HT1080 (cell line): ENCODE measurements at places on chromosomes 11 and 22.
A peak's percentile ranks its signal among the peaks of the same experiment; 100 is the strongest.

DNA sequence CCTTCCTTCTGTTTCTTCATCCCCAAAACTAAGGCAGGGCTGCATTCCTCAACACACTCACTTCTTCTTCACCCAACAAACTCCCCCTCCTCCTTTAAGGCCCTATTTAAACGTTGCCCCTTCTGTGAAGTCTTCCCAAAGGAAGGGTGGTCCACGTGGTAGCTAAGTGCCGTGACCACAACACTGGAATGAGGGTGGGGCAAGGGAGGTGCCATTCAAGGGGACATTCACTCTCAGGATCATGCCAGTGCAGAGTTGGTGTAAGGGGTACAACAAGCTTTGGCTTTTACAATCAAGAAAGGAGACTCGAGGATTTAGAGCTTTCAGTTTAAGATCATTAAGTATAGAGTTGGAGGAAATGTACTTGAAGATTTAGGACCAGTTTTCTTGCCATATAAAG, 8.0 kb upstream of the MS4A10 start:
- DNase-seq = no peak

DNA sequence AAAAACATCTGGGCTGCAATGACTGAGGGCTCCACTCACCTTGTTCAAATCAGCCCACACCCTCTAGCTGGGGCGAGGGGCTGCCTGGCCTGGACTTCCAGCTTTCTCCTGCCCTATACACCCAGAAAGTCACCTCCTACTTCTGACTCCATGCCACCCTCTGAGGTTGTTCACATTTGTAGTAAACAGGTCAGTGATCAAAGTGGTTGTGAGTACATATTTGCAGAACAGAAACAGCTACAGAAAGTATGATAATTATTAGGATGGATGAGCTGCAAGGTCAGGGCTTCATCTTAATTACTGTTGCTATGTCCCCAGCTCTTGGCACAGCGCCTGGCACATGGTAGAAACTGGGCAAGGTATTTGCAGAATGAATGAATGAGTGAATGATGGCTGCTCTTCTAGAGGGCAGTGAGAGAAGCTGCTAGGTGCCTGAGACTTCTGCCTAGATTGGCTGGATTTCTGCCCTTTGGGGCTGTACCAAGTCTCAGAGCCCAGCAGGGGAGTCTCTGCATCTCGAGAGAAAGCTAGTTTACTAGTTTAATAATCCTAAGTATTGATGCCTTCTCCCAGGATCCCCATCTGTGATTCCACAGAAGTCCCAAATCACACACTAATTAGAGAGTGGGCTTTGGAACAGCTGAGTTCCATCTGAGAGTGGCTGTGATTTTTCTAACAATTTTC, 36.0 kb downstream of the SYT13 start:
- DNase-seq = no peak

DNA sequence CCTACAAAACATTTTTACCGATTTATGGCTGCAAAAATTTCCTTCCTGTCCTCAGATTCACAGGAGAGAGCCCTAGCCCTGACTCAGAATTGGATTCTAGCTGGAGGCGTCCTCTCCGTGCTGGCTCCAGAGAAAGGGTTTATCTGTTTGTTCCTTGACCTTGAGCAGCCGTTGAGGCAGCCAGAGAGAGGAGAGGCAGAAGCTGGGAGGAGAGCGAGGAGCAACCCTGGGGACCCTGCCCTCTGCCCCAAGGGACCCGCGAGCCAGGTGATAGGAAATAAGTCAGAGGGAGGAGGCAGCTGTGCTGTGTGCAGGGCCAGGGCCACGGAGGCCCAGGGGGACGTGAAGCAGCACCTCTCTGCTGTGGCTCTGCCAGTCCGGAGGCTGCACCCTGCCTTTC, 75.6 kb downstream of the IGLL1 start:
- DNase-seq = no peak

GRCh38 chr11:126029805-126030204, 32.9 kb downstream of the CDON start:
- DNase-seq = no peak

- DNase-seq = no peak
Measured at GRCh38 chr11:35183326-35183925, 44.5 kb downstream of the CD44 start.

GRCh38 chr11:2222451-2222850, 47.9 kb downstream of the ASCL2 start:
- DNase-seq = no peak

GRCh38 chr11:46745328-46745727, 26.3 kb downstream of the F2 start:
- DNase-seq = no peak

DNA sequence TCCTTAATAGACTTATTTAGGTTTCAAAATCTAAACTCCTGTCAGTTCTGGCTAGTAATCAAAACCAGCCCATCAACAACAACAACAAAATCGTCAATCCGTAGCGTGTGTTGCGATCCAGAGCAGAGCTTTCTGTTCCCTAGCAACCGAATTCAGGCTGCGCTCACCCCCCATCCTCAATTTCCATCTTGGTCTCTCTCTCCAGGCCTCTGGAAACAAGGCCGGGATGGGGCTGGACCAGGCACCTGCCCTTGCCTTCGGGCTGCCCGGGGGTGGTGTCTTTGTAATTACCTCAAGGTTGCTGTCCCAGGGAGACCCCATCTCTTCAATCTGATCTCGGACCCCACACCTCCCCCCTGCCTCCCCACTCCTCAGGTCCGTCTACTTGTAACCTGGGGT, 1341.5 kb downstream of the BRD1 start:
- DNase-seq = no peak

GRCh38 chr11:68333173-68333572, 20.8 kb downstream of the LRP5 start:
- no peak for DNase-seq

DNA sequence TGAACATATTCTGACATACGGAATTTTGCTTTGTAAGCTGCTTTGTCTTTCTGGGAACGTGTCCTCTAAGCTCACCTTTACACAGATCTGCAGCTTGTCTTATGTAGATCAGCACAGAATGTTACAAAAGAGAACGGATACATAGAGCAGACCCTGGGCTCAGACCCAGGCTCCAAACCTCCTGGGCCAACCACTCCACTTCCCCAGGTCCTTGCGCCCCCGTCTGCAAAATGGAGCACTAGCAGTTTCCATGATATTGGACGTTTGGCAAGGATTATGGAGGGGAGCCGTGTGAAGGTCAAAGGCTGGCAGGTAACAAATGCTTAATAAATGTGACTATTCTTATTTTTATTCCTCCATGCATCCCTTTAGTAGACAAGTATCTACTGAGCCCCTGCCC, 358.4 kb downstream of the CTTN start:
- no peak for DNase-seq

DNA sequence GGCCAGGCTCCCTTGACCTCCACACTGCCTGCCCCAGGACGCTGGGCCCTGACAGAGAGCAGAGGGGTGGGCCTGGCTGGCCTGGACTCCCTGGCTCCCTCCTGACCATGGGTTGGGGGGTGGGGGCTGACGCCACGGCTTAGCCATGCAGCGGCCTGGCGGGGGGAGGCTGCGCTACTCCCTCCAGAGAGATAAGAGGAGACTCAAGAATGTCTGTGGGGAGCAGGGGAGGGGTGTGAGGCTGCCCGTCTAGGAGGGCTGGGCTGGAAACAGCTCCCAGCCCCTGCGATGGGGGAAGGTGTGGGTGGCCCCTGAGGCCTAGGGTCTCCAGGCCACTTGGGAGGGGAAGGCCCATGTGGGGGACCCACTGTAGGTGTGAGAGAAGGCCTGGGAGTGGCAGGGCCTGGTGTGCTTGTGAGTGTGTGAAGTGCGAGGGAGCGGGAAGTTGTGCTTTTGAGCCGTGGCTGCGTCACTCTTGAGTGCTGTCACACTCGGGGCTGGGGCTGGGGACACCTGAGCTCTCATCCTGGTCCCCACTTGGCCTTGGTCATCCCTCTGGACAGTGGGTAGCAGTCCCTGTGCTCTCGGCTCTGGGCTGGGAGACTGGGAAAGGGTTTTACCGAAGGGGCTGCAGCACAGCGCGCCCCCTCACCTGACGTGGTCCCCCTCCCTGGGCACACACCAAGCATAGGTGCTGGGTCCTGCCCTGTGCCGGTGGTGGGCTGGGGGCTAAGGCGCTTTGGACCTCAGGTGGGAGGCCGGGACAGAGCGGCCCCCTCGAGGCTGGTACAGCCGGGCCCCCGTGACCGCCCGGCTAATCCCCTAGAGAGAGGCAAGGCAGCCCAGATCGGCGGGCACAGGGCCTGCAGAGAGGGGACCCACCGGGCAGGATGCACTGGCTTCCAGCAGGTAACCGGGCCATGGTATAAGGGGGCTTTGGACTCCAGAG, 2.4 kb downstream of the MYRF start:
- no peak for DNase-seq

DNA sequence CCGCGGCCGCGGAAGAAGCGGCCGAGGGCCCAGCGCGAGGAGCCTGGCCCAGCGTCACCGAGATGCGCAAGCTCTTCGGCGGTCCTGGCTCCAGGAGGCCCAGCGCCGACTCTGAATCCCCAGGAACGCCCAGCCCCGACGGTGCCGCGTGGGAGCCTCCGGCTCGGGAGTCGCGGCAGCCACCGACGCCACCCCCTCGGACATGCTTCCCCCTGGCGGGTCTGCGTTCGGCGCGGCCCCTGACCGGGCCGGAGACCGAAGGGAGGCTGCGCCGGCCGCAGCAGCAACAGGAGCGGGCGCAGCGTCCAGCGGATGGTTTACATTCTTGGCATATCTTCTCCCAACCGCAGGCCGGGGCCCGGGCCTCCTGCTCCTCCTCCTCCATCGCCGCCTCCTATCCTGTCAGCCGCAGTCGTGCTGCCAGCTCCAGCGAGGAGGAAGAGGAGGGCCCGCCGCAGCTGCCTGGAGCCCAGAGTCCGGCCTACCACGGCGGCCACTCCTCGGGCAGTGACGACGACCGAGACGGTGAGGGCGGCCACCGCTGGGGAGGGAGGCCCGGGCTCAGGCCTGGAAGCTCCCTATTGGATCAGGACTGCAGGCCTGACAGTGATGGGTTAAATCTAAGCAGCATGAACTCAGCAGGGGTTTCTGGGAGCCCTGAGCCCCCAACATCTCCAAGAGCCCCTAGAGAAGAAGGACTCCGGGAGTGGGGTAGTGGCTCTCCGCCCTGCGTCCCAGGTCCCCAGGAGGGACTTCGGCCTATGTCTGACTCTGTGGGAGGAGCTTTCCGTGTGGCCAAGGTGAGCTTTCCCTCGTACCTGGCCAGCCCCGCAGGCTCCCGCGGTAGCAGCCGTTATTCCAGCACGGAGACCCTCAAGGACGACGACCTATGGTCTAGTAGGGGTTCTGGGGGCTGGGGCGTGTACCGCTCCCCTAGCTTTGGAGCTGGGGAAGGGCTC, 1.2 kb downstream of the ARHGEF17 start:
- peak; percentile 96 for DNase-seq
